Inflammatory macrophage treated with lipopolysaccharide for 4 hours (primary cell): ENCODE measurements at places on chromosomes 11 and 22.

DNA sequence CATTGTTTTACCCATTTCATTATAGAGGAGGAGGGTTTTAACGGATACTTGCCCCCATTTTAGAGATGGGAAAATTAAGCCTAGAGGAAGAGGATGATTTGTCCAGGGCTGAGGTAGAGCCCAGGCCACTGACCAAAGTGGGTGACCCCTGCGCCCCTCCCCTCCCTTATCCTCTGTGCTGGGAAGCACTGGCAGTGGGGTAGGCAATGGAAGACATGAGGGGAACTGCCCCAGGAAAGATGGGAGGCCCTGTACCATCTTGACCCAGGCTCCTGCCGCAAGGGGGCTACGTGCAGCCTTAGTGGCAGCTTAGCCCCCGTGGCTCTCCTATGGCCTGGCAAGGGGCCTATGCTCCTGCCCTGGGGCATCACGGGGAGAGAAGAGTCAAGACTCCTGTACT, 76.4 kb upstream of the MYOD1 start:
- no peak for DNase-seq

DNA sequence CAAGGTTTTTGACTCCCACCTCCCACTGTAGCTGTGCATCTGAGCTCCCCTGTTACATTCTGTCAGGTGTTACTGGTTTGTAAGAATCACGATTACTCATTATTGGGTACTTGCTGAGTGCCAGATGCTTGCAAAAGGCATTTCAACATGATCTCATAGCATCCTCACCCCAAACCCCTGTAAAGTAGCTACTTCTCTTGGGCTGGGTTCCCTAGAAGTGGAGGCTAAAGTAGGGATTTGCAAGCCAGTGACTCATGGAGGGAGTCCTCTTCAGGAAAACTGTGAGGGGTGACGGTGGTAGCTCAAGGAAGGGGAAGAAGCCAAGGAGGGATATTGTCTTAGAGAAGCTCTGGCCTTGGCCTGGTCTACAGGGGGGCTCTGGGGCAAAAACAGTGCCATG, 78.6 kb downstream of the TIMP3 start:
- DNase-seq, result no peak

- DNase-seq, result no peak
These were observed 19.2 kb downstream of the ASCL2 start for GRCh38 chr11:2251138-2251537.

DNA sequence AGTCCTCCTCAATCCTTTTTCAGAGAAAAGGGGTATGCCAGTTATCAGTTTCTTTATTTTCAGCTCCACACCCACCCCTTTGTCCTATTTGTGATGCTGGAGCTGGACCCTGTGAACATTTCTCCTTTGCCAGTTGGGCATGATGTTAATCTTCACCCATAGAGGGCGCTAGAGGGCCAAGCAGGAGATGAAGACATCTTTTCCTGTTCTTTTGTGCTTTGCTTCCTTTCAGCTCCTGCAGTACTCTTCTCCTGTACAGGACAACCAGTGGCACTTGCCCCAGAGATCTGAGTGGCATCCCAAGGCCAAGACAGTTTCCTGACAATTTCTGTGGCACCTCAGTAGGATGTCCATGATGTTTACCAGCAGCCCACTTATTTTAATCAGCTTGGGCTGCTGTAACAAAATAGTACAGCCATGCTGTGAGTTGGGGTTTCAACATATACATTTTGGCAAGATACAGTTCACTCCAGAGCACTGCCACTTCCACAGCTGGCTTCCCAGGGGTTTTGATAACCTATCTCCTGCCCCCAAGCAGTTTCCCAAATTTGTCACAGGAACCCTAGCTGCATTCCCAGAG, 4.6 kb downstream of the SAA2 start:
- DNase-seq, result peak; percentile 71

- DNase-seq, result no peak
These were observed 173.5 kb upstream of the SNX19 start for GRCh38 chr11:131089727-131090245.

DNA sequence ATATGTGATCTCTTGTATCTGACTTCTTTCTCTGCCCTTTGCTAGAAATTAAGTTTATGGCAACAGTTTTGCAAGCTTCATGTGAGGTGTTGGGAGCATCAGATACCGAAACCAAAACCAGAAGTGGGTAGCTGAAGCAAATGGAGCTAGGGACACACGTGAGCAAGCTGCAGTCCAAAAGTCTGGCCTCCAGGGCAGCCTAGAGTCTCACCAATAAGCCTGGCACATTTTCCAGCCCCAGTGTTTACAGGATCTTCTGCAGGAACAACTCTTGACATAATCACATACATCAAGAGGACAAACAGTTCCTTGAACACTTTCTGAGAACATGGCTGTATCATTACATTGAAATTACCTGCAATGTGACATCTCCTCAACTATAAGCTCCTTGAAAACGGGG, 114.1 kb downstream of the LARGE1 start:
- no peak for DNase-seq
